Mammary epithelial cell (primary cell): ENCODE measurements at places on chromosomes 2 and 18. TPM values are rescaled to one million over a fixed set of nuclear protein-coding genes. Genes with fewer than 3 reads are reported as not detected.
A peak's percentile ranks its signal among the peaks of the same experiment; 100 is the strongest.

GRCh38 chr2:34107811-34108210 is 508.7 kb upstream of the FAM98A start:
- DNase-seq = no peak

GRCh38 chr2:215626812-215627281 is 191.0 kb upstream of the FN1 start:
- DNase-seq = no peak

DNA sequence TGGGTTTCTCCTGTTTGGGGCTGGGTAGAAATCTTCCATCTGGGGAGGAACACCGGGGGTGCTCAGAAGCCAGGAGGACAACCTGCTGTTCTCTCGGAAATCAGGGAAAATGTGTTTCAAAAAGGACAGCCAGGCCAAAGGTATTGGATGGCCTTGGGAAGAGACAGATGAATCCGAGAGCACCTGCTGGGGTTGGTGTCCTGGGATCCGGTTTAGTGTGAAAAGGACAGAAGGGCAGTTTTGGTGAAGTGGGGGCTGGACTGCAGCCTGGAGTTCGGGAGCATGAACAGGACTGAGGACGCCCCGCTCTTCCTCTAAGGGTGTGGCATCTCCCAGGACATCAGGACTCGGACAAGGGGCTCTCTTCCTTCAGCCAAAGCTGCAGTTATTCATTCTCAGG is 24.9 kb upstream of the SNTG2 start:
- DNase-seq = no peak

PDE1A gene
- polyA plus RNA-seq = 0.05 TPM

GRCh38 chr2:184767059-184767458 is 168.7 kb downstream of the ZNF804A start:
- DNase-seq = no peak

DNA sequence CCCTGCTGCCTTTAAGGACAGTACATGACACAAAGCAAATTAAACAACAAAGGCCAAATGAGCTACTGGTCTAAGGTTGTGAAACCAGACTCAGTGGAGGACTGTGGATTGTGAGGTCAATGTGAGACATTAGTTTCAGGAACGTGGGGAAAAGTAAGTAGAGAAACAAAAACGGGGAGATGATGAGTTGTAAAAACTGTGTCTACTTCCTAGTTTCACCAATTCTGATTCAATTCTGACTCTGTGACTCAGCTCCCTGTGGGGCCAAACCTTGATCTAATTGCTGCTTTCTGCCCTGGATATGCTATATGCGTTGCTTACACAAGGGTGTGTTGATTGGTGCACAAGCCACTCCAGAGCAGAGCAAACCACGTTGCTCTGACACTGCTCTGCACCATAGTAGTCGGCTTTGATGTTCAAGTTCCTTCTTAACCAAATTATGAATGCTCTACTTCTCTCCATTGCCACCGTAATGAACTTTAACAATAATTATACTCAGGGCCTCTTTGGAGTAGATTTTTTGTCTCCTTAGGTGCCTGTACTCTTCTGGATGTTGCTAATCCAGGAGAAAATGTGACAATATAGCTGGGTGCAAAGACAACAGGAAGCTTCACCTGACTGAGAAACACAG is 1640.1 kb upstream of the CELF4 start:
- DNase-seq = peak; percentile 6

GRCh38 chr2:198127627-198128026 is 323.2 kb downstream of the PLCL1 start:
- peak; percentile 25 for DNase-seq

FABP1 gene
- polyA plus RNA-seq = not detected

GRCh38 chr2:105795575-105795934 is 50.8 kb downstream of the NCK2 start:
- DNase-seq = no peak

- DNase-seq = peak; percentile 39
Measured at GRCh38 chr2:196088203-196088602, 19.6 kb upstream of the DNAH7 start.

- DNase-seq = peak; percentile 64
Measured at GRCh38 chr2:98385050-98385699, 38.9 kb downstream of the CNGA3 start.

TXNDC2 gene
- 0.09 TPM for polyA plus RNA-seq

DNA sequence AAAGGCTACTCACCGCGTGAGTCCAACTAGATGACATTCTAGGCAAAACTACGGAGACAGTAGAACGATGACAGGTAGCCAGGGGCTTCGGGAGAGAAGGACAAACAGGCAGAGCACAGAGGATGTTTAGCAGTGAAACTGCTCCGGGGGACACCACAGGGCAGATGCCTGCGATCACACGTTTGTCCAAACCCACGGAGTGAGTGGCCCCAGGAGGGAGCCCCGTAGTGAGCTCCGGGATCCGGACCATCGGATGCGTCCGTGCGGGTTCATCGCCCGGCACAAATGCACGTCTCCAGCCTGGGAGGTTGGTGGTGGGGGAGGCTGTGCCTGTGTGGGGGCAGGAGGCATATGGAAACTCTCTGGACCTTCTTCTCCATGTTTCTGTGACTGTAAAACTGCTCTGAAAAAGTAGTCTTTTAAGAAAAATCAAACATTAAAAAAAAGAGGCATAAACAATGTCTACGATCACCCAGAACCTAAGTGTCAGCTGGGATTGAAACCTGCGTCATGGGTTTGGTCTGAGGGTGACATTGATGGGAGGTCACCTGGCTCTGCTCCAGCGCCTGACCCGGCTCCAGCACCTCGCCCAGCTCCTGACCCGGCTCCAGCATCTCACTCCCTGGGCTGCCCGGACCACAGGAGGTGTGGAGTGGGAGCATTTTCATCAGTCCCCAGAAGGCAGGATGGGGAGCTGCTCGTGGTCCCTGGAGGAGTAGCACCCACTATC is 83.0 kb upstream of the CTDP1 start:
- DNase-seq = no peak

GRCh38 chr2:234060236-234060635 is 9.7 kb downstream of the SPP2 start:
- DNase-seq = no peak
